Mesothelial cell of epicardium (in vitro differentiated cells): ENCODE measurements at places on chromosomes 7 and 10. TPM values are rescaled to one million over a fixed set of nuclear protein-coding genes. Genes with fewer than 3 reads are reported as not detected.

GRCh38 chr7:53656881-53657280 lies 621.4 kb downstream of the POM121L12 start:
- no peak for DNase-seq

- DNase-seq = no peak
These were observed 94.0 kb downstream of the GRK5 start for GRCh38 chr10:119301397-119301796.

GRCh38 chr7:73851410-73852338 lies 9.3 kb upstream of the TMEM270 start:
- DNase-seq = no peak

DNA sequence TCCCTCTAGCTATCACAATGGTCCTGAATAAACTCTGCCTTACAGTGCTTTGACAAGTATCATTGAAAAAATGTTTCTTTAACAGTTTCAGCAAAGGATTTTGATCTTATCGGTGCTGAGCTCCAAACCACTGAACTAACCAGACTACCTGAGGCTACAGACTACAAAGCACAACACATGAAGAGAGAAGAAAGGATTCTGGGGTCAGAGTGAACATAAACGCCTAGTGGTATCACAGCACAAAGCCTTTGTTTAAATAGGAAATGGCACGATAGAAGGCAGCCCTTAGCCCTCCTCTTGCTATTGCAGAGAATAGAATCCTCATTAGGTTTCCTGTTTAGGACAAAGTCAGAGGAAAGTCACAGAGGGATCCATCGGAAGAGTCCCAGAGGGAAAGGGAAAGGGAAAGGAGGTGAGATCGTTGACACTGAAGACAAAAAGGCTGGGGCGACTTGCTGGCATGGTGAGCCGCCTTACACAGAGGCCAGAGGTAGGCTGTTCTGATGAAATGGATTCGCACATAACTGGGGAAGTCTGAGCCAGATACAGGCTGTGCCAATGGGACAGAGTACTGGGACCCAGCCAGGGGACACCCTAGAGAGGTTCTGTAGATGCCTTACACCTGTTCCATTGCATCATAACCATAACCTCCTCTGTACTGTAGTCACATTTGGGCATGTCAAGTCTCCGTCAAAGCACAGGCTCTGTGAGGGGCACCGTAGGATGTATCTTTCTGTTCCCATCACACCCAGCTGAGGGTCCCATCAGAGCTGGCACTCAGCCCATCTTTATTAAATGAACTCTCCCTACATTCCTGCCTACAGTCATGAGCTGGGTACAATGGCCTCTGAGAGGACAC lies 71.5 kb downstream of the XPNPEP1 start:
- DNase-seq = no peak

GRCh38 chr7:3310884-3311283 lies 9.8 kb downstream of the SDK1 start:
- DNase-seq = no peak

The MLXIPL gene
- 1.5 to 2.6 TPM (median 2.0 TPM) in 3 replicates for total RNA-seq

GRCh38 chr7:39238234-39238869 lies 260.6 kb downstream of the POU6F2 start:
- DNase-seq = no peak

- DNase-seq = no peak
These were observed 113.3 kb upstream of the KMT2E start for GRCh38 chr7:104900525-104901239.

GRCh38 chr7:144407266-144407931 lies 3.9 kb upstream of the NOBOX start:
- DNase-seq = no peak

DNA sequence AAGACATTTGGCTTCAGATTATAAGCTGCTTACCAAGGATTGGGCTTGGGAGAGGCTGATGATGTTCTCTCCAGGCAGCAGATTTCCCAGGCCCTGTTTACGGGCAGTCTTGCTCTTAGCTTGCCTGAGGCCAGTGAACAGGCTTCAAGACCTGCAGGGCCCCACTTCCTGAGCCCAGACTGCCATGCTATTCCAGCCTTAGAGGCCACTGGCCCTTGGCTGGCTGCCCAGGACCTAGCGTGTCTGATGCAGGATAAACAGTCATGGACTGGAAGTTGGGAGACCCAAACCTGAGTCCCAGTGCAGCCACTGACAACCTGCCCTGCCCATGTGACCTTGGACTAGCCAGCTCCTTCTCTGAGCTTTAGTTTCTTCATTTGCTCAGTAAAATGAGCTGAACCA lies 2.9 kb downstream of the PRXL2A start:
- DNase-seq = no peak

GRCh38 chr10:114870486-114870885 lies 48.9 kb downstream of the FHIP2A start:
- no peak for DNase-seq

The RHOBTB1 gene
- 50.3 to 52.5 TPM (median 51.2 TPM) in 3 replicates for total RNA-seq

DNA sequence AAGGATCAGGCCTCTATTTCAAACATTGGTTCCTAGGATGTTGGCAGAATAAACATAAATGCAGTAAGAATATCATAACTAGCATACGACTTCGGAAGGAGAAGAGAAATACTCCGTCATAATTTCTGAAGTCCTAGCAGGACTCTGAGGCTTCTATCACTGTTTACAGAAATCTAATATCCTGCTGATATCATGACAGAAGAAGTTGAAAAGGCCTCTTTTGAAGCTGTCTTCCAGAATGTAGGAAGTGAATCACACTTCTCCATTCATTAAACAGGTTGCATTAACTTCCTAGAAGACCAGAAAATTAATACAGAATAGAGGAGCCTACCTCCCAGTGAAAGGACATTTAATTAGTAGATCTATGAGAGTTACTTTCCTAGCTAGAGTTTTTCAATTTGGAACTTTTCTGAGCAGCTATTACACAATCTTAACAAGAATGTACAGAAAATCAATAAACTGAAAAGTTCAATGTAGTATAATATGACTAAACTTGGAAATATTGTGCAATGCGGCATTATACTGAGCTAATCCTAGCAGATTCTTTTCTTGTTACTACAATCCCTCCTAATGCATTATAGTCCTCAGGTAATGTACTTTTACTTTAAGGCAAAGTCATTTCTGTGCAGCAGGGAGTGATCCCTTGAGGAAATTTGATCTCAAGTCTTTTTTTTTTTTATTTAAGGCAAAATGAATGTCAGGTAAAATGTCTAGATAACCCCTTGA lies 622.6 kb upstream of the CELF2 start:
- DNase-seq = no peak

The AKR1D1 gene
- not detected in 3 replicates for total RNA-seq

- DNase-seq = no peak
These were observed 1.1 kb upstream of the MACC1 start for GRCh38 chr7:20218279-20218678.

DNA sequence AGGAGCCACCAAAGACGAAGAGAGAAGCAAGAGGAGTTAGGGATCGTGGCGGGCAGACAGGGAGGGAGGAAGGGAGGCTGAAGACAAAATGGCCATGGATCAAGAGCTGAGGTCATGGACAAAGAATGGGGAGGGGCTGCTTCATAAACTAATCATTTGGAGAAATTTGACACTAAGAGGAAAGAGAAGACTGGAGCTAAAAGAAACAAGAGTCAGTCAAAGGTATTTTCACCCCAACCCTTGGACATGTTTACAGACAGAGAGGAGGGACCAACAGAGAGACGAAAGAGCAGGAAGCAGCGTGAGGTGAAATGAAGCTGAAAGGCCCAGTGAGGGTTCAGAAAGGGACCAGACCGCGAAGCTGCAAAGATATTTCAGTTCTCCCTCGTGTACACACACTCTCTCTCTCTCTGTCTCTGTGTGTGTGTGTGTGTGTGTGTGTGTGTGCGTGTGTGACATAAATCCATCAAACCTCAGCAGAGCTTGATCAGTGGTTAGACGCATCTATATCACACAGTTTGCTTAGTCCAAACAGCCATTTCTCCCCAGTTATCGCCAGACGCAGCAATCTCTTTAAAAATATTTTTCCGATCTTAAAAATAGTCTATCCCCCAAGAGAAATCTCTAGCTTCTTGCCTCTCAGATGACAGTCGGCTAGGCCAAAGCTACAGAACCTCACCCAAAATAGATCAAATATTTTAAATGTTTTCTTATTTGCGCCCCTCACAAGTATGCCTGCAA lies 12.5 kb upstream of the CALD1 start:
- no peak for DNase-seq

GRCh38 chr7:129635300-129636029 lies 23.9 kb downstream of the NRF1 start:
- DNase-seq = peak; percentile 48

DNA sequence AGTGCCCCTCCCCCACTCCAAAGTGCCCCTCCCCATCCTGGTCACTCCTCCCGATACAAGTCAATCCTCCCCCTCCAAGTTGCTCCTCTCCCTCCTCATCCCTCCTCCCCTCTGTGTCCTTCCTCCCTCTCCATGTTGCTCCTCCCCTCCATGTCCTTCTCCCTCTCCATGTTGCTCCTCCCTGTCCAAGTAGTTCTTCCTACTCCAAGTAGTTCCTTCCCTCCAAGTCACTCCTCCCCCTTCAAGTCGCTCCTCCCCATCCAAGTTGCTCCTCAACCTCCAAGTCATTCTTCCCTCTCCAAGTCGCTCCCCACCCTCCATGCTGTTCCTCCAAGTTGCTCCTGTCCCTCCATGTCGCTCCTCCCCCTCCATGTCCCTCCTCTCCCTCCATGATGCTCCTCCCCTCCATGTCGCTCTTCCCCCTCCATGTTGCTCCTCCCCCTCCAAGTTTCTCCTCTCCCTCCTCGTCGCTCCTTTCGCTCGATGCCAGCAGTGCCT lies 8.6 kb upstream of the WBP1L start:
- DNase-seq = no peak

DNA sequence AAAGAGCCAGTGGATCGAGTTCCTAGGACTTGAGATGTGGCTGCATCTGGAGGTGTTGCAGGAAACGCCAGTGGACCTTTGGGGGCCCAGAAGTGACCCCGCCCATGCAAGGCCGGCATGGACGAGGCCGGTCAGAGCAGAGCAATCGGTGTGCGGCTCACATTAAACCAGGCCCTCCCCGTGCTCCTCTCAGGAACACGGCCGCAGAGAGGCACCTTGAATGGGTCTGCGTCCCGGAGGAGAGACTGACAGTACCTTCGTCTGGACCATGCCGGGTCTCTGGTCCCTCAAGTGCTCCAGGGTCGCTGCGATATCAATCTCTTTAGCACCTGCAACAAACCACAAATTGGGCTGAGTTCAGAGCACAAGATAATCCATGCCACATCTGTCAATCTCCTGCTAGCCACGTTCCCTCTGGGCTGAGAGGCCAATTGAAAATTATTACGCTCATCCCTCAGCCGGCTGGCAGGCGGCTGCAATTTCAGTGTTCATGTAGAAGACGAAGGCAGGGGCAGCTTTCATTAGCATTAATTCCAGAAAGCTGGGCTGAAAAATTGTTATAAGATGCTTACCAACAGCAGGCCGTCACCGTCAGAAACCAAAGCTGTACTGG lies 212.0 kb downstream of the DNAJB6 start:
- DNase-seq = no peak

DNA sequence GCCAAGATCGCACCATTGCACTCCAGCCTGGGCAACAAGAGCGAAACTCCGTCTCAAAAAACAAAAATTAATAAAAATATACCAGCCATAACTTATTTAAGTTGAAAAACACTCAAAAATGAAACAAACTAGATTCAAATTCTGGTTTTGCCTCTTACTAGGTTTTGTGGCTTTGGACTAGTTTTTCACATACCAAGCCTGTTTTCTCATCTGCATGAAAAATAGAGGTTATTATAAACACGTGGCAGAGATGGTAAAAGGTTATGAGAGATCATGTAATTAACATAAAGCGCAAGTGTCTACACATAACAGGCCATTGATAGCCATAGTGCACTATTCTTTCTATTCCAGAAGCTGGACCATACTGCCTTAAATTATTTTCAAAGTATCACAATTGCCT lies 35.5 kb upstream of the CABCOCO1 start:
- no peak for DNase-seq

- no peak for DNase-seq
These were observed 76.6 kb upstream of the PPIF start for GRCh38 chr10:79270466-79271246.

GRCh38 chr7:30922596-30922995 lies 10.9 kb downstream of the AQP1 start:
- peak; percentile 29 for DNase-seq

The OR2A5 gene
- total RNA-seq = not detected in 3 replicates

- no peak for DNase-seq
These were observed 38.5 kb upstream of the EXOC6 start for GRCh38 chr10:92809840-92810239.

DNA sequence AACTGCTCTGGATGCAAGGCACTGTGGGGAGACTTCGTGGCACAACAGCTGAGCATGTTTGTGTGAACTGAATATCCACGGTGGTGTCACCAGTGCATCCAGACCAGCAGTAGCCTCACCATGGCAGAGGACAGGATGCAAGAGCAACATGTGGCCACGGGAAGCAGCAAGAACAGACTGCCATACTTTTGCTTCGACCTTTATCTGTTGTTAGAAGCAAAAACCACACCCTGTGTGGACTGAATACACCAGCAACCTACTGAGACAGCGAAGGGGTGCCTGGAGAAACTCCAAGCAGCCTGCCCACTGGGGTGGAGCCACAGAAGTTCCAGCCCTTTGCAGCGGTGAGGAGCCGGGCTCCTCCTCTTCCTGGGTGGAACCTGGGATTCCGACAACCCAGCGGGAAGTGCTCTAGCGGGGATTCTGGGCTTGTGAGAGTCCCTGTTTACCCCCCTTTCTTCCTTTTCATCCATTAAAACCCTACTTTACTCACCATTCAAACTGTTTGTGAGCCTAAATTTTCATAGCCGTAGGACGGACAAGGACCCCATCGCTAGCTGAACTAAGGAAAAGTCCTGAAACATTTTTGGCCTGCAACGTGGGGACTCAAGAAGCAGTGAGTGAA lies 584.9 kb downstream of the GRM8 start:
- no peak for DNase-seq

- no peak for DNase-seq
These were observed 8.2 kb downstream of the MAD1L1 start for GRCh38 chr7:2224491-2224928.

GRCh38 chr7:107957436-107957835 lies 45.5 kb downstream of the LAMB1 start:
- DNase-seq = no peak

DNA sequence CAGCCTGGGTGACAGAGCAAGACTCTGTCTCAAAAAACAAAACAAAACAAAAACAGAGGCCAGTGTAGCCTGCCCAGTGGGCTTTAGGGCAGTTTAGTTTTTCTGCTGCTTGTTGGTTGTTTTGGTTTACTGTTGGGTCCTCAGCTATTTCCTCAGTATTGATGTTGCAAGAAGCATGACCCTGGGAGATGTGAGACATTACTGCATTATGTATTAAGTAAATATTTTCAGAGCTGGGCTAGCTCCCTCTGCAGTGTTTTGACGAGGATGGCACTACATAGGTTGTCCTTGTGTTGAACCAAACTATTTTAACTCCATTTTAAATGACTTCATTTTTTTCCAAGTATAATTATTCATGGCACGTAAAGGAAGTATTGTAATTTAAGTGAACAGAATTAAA lies 4.8 kb downstream of the AKAP9 start:
- no peak for DNase-seq

GRCh38 chr10:5953676-5954075 lies 23.7 kb downstream of the IL15RA start:
- no peak for DNase-seq
